ENCODE measurements at places on chromosomes 1 and 21. TPM values are rescaled to one million over a fixed set of nuclear protein-coding genes. Genes with fewer than 3 reads are reported as not detected.
A peak's percentile ranks its signal among the peaks of the same experiment; 100 is the strongest.

GRCh38 chr1:8818325-8818775 is 910 bp upstream of the RERE start:
- peaks cover 20% of the 10 kb centered on the region for H3K27me3 ChIP-seq
- H3K36me3 ChIP-seq: no peaks in the 10 kb centered on the region
- H3K4me3 ChIP-seq: peak overlapping the region; percentile 94
- DNase-seq: no peak
- peak overlapping the region; percentile 97 for H3K27ac ChIP-seq
- peaks cover 21% of the 10 kb centered on the region for H3K4me1 ChIP-seq

DNA sequence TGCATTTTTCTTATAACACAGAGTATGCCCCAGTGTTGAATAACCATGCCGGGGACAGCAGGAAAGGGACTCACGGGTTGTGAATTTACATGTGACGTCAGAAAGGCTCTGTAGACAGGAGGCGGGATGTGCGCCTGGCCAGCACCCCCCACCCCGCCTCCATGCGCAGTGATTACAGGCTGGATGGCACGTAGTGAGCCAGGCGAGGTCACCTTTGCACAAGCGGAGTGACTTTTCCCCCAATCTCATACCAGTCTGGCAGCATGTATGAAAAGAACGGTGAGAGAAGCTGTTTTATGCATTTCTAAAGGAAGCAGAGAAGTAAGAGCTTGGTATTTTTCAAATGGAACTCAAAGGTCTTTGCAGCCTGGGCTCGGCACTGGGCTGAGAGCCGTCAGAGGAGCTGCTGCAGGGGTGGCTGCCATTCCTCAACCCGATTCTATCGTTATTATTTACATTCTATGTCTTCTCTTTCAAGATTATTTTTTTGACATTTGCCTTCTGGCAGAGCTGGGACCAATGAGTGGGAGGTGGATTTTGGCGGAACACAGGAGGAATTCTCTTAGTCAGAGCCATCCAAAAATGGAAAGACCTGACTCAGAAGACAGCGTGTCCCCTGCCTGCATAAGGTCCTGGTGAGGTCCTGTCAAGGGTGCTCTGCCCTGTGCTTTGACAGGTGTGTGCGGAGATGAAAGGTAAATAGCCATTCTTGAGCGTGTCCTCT is 115.6 kb upstream of the SLC45A1 start:
- no peak overlapping the region for H3K27ac ChIP-seq
- no peak overlapping the region for H3K4me3 ChIP-seq
- no peaks in the 10 kb centered on the region for H3K36me3 ChIP-seq
- no peaks in the 10 kb centered on the region for H3K4me1 ChIP-seq
- DNase-seq: no peak
- peaks cover 2% of the 10 kb centered on the region for H3K27me3 ChIP-seq

GRCh38 chr1:30942326-30942963 is 33.9 kb upstream of the SDC3 start:
- no peak overlapping the region for H3K4me3 ChIP-seq
- peaks cover 7% of the 10 kb centered on the region for H3K36me3 ChIP-seq
- H3K27me3 ChIP-seq: no peaks in the 10 kb centered on the region
- H3K27ac ChIP-seq: no peak overlapping the region

DNA sequence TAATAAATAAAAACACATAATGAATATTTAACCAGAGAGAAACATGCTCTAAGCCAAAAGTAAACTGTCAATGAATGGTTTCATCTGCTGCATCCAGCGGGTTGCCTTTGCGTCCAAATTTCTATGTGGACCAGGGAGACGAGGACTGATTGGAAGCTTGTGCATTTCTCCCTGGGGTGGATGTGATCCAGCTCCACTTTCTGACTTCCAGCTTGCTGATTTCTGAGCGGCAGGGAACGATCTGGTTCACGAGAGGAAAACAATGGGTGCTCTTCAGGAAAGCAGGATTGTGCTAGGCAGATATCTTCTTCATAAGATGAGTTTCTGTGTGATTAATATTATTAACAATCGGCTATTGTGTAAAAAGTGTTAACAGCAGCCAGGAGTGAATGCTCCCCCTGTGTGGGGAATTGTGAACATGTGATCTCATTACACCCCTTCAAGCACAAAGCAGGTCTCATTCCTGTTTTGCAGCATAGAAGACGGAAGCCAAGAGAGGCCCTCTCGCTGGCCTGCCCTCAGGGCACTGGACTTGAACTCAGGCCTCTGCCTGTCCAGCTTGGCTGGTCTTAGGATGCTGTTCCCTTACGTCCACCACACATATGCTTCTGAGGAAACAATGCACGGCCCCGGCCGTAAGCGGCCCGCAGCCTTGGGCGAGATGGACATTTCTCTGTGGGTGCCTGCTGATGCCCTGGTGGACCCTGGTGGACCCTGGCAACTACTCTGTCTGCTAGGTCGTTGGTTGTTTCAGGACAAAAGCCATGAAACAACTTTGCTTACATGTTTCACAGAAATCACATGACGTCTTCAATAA is 183.4 kb upstream of the C1orf174 start:
- no peak overlapping the region for H3K4me3 ChIP-seq
- peaks cover 11% of the 10 kb centered on the region for H3K27me3 ChIP-seq
- no peaks in the 10 kb centered on the region for H3K4me1 ChIP-seq
- no peak for DNase-seq
- peaks cover 18% of the 10 kb centered on the region for H3K36me3 ChIP-seq

GRCh38 chr1:17856496-17857108 is 101.5 kb downstream of the ACTL8 start:
- no peaks in the 10 kb centered on the region for H3K4me1 ChIP-seq
- peaks cover 7% of the 10 kb centered on the region for H3K27me3 ChIP-seq
- peaks cover 4% of the 10 kb centered on the region for H3K36me3 ChIP-seq
- H3K4me3 ChIP-seq: no peak overlapping the region

GRCh38 chr21:42198929-42199867 is 19.7 kb upstream of the ABCG1 start:
- H3K27me3 ChIP-seq: no peaks in the 10 kb centered on the region
- no peak overlapping the region for H3K4me3 ChIP-seq
- DNase-seq: no peak
- no peaks in the 10 kb centered on the region for H3K4me1 ChIP-seq
- no peak overlapping the region for H3K27ac ChIP-seq
- no peaks in the 10 kb centered on the region for H3K36me3 ChIP-seq

DNA sequence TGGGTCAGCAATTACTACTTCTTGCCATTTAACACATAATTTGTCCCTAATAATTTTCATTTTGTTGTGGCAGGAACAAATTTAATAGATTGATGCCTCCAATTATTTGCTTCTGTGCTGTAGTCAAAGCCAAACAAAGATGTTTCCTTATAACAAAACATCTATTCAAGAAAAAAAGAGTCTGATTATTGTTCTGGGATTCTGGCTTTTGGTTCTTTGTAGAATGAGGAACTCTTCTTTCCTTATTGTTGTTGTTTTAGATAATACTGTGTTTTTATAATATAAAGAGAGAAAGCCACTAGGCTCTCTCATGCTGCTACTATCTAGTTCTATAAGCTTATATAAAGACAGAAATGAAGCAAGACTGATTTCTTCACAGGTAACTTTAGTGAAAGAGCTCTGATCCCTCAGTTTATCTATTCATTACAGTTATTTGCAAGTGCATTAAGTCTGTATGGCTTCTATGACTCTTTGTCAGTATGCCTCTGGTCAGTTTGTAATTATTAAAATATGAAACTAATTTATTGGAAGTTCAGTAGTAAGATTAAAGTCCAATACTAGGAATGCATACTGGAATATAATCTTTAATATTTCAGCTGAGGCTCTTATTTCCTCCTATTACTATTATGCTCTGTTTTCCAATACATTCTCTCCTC is 37.4 kb downstream of the PRKACB start:
- DNase-seq: no peak
- H3K27ac ChIP-seq: no peak overlapping the region
- H3K27me3 ChIP-seq: no peaks in the 10 kb centered on the region
- no peaks in the 10 kb centered on the region for H3K4me1 ChIP-seq

DNA sequence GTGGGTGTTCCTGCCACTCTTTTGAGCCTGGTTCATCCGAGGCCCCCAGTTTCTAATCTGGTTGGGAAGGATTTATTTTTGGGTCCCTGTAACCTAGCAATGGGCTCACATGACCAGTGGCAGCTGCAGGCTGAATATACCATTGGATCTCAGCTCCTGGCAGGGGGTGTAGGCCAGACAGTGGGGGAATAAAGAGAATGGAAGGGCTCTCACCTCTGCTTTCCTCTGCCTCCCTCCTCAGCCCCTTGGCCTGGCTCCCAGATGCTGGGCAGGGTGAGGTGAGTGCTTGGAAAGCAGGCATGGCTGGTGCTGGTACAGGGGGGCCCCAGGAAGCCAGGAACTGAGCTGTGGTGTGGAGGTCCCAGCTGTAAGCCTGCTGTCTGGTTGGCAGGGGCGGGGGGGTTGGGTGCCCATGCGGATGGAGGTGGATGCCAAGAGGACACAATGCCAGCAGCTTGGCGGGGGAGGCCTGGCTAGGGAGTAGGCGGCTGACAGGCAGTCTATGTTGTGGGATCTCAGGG is 3.6 kb upstream of the GPR61 start:
- DNase-seq: no peak
- H3K27ac ChIP-seq: no peak overlapping the region
- peaks cover 23% of the 10 kb centered on the region for H3K4me1 ChIP-seq
- peaks cover 8% of the 10 kb centered on the region for H3K27me3 ChIP-seq
- H3K36me3 ChIP-seq: no peaks in the 10 kb centered on the region

GRCh38 chr1:216554934-216555333 is 131.7 kb upstream of the USH2A start:
- H3K36me3 ChIP-seq: no peaks in the 10 kb centered on the region
- H3K27me3 ChIP-seq: no peaks in the 10 kb centered on the region
- no peaks in the 10 kb centered on the region for H3K4me1 ChIP-seq
- no peak overlapping the region for H3K27ac ChIP-seq

GRCh38 chr1:71780681-71781080 is 501.7 kb downstream of the NEGR1 start:
- H3K36me3 ChIP-seq: no peaks in the 10 kb centered on the region
- no peaks in the 10 kb centered on the region for H3K27me3 ChIP-seq
- H3K27ac ChIP-seq: no peak overlapping the region
- no peak overlapping the region for H3K4me3 ChIP-seq

The CLDN17 gene
- total RNA-seq: not detected

The KLHL21 gene
- 9.2 TPM for total RNA-seq

The WDR64 gene
- total RNA-seq: not detected

The KANK4 gene
- total RNA-seq: not detected

The AMY1C gene
- total RNA-seq: not detected

- DNase-seq: peak; percentile 74
- no peak overlapping the region for H3K4me3 ChIP-seq
- H3K4me1 ChIP-seq: no peaks in the 10 kb centered on the region
- peaks cover 9% of the 10 kb centered on the region for H3K27me3 ChIP-seq
- peaks cover 14% of the 10 kb centered on the region for H3K36me3 ChIP-seq
Measured at GRCh38 chr1:63674238-63674864, 81.1 kb downstream of the PGM1 start.

The SLC26A9 gene
- total RNA-seq: not detected

GRCh38 chr1:67134695-67135094 is at the start of gene C1orf141:
Gene C1orf141, minus strand, starts transcription at chr1:67134970. Its CDS starts 7,730 bp downstream, at chr1:67127240.
- H3K4me3 ChIP-seq: peak within 1 kb of the TSS; percentile 91
- peaks cover 2% of the 10 kb centered on the region for H3K27me3 ChIP-seq
- H3K27ac ChIP-seq: no peak within 1 kb of the TSS
- peaks cover 4% of the 10 kb centered on the region for H3K4me1 ChIP-seq
- peak; percentile 51 for DNase-seq
- no peaks in the 10 kb centered on the region for H3K36me3 ChIP-seq

The SAMD11 gene
- 46.2 TPM for total RNA-seq

- peaks cover 2% of the 10 kb centered on the region for H3K27me3 ChIP-seq
- no peak overlapping the region for H3K27ac ChIP-seq
- peaks cover 9% of the 10 kb centered on the region for H3K4me1 ChIP-seq
- no peak for DNase-seq
Measured at GRCh38 chr1:197841883-197842553, 60.4 kb upstream of the C1orf53 start.

DNA sequence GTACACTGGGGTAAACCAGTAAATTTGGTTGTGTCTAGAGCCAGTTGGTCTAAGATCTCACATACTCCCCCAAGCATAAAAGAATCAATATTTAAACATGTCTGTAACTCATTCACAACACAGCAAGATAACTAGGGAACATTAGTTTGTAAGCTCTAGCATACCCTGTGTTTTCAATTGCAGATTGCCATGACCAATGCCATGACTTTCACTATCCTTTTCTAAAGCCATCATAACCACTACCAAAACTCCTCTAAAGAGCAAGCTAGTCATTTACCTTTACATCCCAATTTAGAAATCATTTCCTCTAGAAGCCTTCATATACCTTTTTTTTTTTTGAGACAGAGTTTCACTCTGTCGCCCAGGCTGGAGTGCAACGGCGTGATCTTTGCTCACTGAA is 56.5 kb upstream of the PLA2G4A start:
- no peaks in the 10 kb centered on the region for H3K27me3 ChIP-seq
- no peak overlapping the region for H3K4me3 ChIP-seq
- no peak for DNase-seq
- no peak overlapping the region for H3K27ac ChIP-seq
- no peaks in the 10 kb centered on the region for H3K4me1 ChIP-seq

- H3K36me3 ChIP-seq: no peaks in the 10 kb centered on the region
- H3K27me3 ChIP-seq: no peaks in the 10 kb centered on the region
- no peak for DNase-seq
- no peak overlapping the region for H3K4me3 ChIP-seq
Measured at GRCh38 chr1:43047135-43047534, 88.5 kb upstream of the SLC2A1 start.

The CLDN8 gene
- not detected for total RNA-seq

- H3K27me3 ChIP-seq: no peaks in the 10 kb centered on the region
- H3K4me3 ChIP-seq: no peak overlapping the region
- peaks cover 9% of the 10 kb centered on the region for H3K4me1 ChIP-seq
- no peak for DNase-seq
- H3K27ac ChIP-seq: no peak overlapping the region
Measured at GRCh38 chr1:84497631-84498275, 8.4 kb upstream of the SPATA1 start.

The FCRL1 gene
- not detected for total RNA-seq

DNA sequence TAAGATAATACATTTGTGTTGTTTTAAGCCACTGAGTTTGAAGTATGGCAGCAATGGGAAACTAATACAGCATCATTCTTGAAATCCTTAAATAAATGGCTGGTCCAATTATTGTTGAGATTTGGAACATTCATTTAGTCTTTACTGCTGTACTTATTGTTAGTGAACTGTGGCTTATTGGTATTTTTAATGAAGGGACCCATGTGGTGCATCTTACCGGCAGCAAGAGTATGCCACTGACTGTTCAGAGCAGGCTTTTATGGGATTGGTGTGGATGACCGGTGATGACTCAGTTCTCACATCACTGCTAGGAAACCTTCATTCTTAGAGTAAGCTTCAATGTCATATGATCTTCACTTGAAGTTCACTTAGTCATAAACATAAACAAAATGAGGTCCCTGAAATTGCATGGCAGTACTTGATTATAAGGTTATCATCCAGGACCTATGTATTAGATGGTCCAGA is 31.5 kb downstream of the PRKAA2 start:
- no peaks in the 10 kb centered on the region for H3K4me1 ChIP-seq
- DNase-seq: no peak
- no peaks in the 10 kb centered on the region for H3K36me3 ChIP-seq
- H3K27ac ChIP-seq: no peak overlapping the region

DNA sequence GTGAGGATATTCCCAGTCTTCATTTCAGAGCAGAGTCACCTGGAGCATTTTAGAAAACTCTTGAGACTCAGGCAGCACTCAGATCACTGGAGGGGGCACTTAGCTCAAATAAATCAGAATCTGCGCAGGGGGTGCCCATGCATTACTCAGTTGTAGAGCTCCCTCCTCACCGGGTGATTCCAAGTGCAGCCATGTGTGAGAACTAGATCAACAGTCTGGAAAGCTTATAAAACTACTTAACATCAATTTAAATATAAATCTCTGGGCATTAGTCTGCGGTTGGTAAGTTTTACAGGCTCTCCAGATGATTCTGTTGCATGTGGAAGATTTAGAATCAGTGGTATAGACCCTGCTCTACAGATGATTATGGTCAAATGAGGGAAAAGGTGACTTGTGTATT is 128.6 kb downstream of the ST6GALNAC3 start:
- H3K4me3 ChIP-seq: no peak overlapping the region
- no peaks in the 10 kb centered on the region for H3K4me1 ChIP-seq
- H3K27ac ChIP-seq: no peak overlapping the region
- no peaks in the 10 kb centered on the region for H3K36me3 ChIP-seq
- peaks cover 2% of the 10 kb centered on the region for H3K27me3 ChIP-seq

The KRTAP21-2 gene
- not detected for total RNA-seq

All from glutamatergic neuron (in vitro differentiated cells).